ENCODE measurements at places on chromosomes 16 and 17.

GRCh38 chr17:38857271-38857670 lies 3.8 kb upstream of the RPL23 start:
- no peak for DNase-seq

GRCh38 chr17:47856830-47857229 lies 5.9 kb upstream of the SP6 start:
- DNase-seq = no peak

GRCh38 chr17:73404246-73404645 lies 92.4 kb upstream of the CDC42EP4 start:
- DNase-seq = no peak

GRCh38 chr17:9150446-9151090 lies 129.3 kb downstream of the NTN1 start:
- DNase-seq = no peak

DNA sequence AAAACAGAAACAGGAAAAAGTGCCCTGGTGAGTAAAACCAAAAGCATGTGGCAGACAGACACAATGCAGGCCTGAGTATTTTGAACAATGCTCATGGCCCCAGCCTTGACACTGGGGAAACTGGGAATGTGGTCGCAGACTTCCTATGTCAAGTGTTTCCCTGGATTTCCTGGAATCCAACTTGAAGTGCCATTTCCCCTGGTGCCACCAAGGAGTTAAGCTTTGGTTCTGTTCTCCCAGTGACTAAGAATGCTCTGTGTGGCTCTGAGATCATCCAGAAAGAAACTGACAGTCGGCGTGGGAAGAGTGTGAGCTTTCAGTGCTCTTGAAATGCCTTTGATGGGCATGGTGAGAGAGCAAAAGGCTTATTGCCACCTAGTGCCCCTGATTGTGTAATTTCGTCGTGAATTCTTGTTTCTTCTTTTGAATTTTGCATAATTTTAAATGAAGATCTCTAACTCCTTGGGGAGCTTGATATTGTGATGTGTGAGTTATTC lies 96.0 kb downstream of the YPEL2 start:
- DNase-seq = no peak
